ENCODE measurements at places on chromosomes 12 and 14. TPM values are rescaled to one million over a fixed set of nuclear protein-coding genes. Genes with fewer than 3 reads are reported as not detected.

The TPH2 gene
- total RNA-seq, result not detected

The FAM90A1 gene
- 0.18 TPM for total RNA-seq

GRCh38 chr14:96752594-96752993 lies 44.6 kb upstream of the VRK1 start:
- H3K4me3 ChIP-seq, result no peak overlapping the region
- H3K36me3 ChIP-seq, result no peaks in the 10 kb centered on the region

DNA sequence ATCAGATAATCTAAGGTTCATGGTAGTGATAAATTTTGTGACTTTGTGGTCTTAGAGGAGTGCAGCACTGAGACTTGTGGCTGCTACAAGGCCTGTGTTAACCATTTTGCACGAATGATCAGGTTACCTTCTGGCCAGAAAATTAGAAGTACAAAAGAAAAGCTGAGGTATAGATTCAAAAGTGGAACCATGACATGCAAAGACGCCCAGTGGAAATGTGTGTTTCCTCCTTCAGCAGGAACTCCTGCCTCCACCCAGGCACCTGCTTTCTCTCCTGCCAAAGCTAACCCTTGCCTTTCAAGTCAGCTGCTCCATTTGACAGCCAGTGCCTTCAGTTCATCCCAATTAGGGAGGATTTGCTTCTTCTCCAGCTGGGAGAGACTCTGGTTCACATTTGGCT lies 10.1 kb downstream of the PDE6H start:
- no peak overlapping the region for H3K4me3 ChIP-seq
- H3K27me3 ChIP-seq, result no peaks in the 10 kb centered on the region
- no peak overlapping the region for H3K27ac ChIP-seq
- DNase-seq, result no peak
- H3K36me3 ChIP-seq, result no peaks in the 10 kb centered on the region

GRCh38 chr12:55722948-55723347 lies 2.8 kb downstream of the RDH5 start:
- H3K27me3 ChIP-seq, result no peaks in the 10 kb centered on the region
- H3K4me3 ChIP-seq, result no peak overlapping the region
- peaks cover 12% of the 10 kb centered on the region for H3K4me1 ChIP-seq
- no peak for DNase-seq
- no peaks in the 10 kb centered on the region for H3K36me3 ChIP-seq

- no peaks in the 10 kb centered on the region for H3K36me3 ChIP-seq
- H3K4me1 ChIP-seq, result peaks cover 14% of the 10 kb centered on the region
- H3K27ac ChIP-seq, result no peak overlapping the region
Measured at GRCh38 chr12:6377667-6377994, 2.3 kb upstream of the SCNN1A start.

GRCh38 chr12:38911611-38912010 lies 6.2 kb upstream of the CPNE8 start:
- no peak overlapping the region for H3K4me3 ChIP-seq
- no peaks in the 10 kb centered on the region for H3K4me1 ChIP-seq
- DNase-seq, result no peak
- no peaks in the 10 kb centered on the region for H3K27me3 ChIP-seq
- H3K27ac ChIP-seq, result no peak overlapping the region

The B4GALNT3 gene
- total RNA-seq, result 0.72 TPM

DNA sequence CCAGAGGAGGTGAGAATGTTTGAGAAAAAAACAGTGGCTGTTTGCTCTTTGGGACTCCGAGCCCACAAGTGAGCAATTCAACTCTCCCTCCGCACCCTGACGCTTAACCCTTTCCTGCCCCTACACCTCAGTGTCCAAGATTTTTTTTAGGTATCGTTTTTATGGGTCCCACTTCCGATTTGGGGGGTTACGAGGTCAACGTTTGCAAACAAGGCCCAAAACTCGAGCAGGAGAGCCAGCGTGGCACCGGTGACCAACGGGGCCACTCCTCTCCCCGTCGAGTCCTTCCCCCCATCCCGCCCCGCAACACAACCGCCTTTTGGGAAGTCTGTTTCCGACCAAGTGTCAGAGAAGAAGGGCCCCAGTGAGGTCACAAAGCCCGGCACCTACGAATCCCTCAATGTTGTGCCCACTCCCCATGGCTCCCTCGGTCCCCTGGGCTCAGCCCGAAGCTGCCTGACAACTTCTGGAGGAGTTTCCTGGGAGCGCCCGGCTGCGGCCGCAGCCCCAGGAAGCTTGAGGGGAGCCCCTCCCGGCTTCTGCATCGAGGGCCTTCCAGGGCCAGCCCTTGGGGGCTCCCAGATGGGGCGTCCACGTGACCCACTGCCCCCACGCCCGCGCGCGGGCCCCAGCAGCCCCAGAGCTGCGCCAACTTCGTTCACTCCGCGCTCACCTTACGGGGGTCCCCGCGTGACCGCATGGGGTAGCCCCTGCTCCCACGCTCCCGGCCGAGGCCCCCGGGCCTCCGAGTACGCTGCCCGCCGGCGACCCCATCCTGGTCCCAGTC lies 1.2 kb downstream of the CDK2AP1 start:
- no peaks in the 10 kb centered on the region for H3K27me3 ChIP-seq
- peak overlapping the region; percentile 79 for H3K27ac ChIP-seq
- no peaks in the 10 kb centered on the region for H3K36me3 ChIP-seq
- H3K4me3 ChIP-seq, result peak overlapping the region; percentile 69
- H3K4me1 ChIP-seq, result peaks cover 9% of the 10 kb centered on the region

The MEG3 gene
- 396 TPM for total RNA-seq

GRCh38 chr12:128798571-128799341 lies 25.0 kb downstream of the SLC15A4 start:
- H3K4me1 ChIP-seq, result peaks cover 1% of the 10 kb centered on the region
- no peak for DNase-seq
- H3K4me3 ChIP-seq, result no peak overlapping the region
- no peak overlapping the region for H3K27ac ChIP-seq

The MYF6 gene
- total RNA-seq, result not detected

The AKAP6 gene
- 10.0 TPM for total RNA-seq

- no peak for DNase-seq
- no peaks in the 10 kb centered on the region for H3K27me3 ChIP-seq
- no peak overlapping the region for H3K27ac ChIP-seq
- no peak overlapping the region for H3K4me3 ChIP-seq
Measured at GRCh38 chr14:73721101-73721821, 7.1 kb upstream of the PNMA1 start.

DNA sequence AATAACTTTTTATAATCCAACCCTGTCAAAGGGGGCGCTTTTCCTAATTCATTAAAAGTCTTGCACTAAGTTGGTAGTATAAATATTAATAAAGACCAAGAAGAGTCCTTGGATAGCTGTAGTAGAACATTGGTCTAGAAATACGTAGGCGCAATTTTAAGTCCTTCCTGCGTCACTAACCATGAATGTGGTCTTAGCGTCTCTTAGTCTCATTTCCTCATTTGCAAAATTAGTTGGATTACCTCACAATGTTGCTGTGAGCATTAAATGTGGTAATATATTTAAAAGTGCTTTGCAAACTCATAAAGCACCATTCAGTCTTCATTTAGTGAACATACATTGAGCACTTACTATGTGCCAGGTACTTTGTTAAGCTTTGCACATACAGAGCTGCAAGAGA lies 149.7 kb downstream of the AEBP2 start:
- no peaks in the 10 kb centered on the region for H3K27me3 ChIP-seq
- H3K4me1 ChIP-seq, result no peaks in the 10 kb centered on the region
- no peaks in the 10 kb centered on the region for H3K36me3 ChIP-seq
- DNase-seq, result no peak

- peak; percentile 35 for DNase-seq
- H3K4me1 ChIP-seq, result no peaks in the 10 kb centered on the region
- H3K27me3 ChIP-seq, result no peaks in the 10 kb centered on the region
Measured at GRCh38 chr14:34722723-34723545, 8.5 kb upstream of the CFL2 start.

DNA sequence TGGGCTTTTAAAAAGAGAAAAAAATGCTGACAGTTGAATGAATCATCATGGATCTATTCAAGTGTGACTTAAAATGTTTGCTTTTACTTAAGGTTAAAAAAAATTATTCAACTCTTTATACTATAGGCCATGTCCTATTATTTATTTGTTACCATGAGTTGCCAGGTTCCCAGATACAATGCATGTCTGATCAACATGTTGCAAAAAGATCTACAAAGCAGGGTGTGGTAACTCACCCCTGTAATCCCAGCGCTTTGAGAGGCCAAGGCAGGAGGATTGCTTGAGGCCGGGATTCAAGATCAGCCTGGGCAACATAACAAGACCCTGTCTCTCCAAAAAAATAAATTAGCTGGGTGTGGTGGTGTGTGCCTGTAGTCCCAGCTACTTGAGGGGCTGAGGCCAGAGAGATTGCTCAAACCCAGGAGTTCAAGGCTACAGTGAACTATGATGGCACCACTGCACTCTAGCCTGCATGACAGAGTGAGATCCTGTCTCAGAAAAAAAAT lies 460.8 kb downstream of the BCAT1 start:
- no peaks in the 10 kb centered on the region for H3K27me3 ChIP-seq
- H3K27ac ChIP-seq, result no peak overlapping the region
- H3K4me1 ChIP-seq, result peaks cover 2% of the 10 kb centered on the region
- no peaks in the 10 kb centered on the region for H3K36me3 ChIP-seq
- no peak for DNase-seq
- no peak overlapping the region for H3K4me3 ChIP-seq

DNA sequence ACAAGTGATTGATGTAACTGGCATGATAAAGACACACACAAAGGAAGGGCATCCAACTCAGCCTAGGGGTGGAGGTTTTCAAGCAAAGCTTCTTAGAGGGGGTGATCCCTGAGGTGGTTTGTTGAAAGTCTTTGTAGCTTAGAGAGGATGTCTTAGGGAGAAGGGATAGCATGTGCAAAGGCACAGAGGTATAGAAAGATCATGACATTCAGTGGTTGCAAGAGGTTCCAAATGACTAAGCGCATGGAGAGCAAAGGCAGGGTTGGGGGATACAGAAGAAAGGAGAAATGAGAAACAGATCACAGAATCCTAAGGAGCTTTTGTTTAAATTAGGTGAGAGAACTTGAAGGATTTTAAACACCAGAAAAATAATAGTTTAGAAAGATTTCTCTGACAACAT lies 5.2 kb upstream of the CCT2 start:
- H3K4me3 ChIP-seq, result no peak overlapping the region
- no peaks in the 10 kb centered on the region for H3K4me1 ChIP-seq
- DNase-seq, result no peak
- no peaks in the 10 kb centered on the region for H3K27me3 ChIP-seq

GRCh38 chr14:49058511-49058910 lies 527.7 kb downstream of the RPS29 start:
- no peaks in the 10 kb centered on the region for H3K36me3 ChIP-seq
- no peak overlapping the region for H3K27ac ChIP-seq
- no peaks in the 10 kb centered on the region for H3K27me3 ChIP-seq
- H3K4me1 ChIP-seq, result no peaks in the 10 kb centered on the region
- no peak for DNase-seq

The FGF6 gene
- total RNA-seq, result not detected

DNA sequence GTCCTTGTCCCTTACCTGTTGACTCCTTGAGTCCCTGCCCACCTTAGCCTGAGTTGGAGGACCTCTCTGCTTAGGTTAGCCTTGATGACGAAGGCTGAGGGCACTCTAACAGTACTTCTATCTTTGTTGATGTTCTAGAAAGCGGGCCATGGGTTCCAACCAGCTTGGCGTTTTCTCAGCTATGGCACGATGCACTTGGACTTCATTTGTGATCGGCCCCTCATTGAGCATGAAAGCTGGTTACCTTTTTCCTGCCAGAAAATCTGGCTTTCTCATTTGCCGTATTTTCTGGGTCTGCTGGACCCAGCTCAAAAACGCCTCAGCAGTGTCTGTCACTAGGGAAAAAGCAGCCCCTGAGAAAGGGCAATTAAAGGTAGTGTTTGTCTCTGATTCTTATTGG lies 290.8 kb downstream of the EMP1 start:
- no peak overlapping the region for H3K4me3 ChIP-seq
- no peaks in the 10 kb centered on the region for H3K36me3 ChIP-seq

DNA sequence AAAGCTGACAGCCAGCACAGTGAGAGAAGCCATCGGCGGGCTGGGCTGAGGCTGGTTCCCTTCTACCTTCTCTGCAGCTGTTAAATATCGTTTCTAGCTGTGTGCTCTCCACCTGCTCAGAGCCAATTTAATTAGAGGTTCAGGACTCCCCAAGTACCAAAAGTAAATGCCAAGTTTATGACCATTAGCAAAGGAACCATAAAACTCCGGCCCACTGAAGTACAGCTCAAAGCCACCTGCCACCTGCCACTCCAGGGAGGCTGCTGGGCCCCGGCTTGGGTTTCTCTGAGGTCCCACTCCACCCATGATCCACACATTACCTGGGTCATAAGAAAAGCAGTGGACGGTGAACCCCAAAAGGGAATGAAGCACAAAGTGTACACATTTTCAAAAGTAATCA lies 272.8 kb downstream of the KSR2 start:
- H3K27me3 ChIP-seq, result no peaks in the 10 kb centered on the region
- H3K27ac ChIP-seq, result no peak overlapping the region
- H3K36me3 ChIP-seq, result no peaks in the 10 kb centered on the region

The IL26 gene
- total RNA-seq, result not detected

The CDCA3 gene
- 1.0 TPM for total RNA-seq

DNA sequence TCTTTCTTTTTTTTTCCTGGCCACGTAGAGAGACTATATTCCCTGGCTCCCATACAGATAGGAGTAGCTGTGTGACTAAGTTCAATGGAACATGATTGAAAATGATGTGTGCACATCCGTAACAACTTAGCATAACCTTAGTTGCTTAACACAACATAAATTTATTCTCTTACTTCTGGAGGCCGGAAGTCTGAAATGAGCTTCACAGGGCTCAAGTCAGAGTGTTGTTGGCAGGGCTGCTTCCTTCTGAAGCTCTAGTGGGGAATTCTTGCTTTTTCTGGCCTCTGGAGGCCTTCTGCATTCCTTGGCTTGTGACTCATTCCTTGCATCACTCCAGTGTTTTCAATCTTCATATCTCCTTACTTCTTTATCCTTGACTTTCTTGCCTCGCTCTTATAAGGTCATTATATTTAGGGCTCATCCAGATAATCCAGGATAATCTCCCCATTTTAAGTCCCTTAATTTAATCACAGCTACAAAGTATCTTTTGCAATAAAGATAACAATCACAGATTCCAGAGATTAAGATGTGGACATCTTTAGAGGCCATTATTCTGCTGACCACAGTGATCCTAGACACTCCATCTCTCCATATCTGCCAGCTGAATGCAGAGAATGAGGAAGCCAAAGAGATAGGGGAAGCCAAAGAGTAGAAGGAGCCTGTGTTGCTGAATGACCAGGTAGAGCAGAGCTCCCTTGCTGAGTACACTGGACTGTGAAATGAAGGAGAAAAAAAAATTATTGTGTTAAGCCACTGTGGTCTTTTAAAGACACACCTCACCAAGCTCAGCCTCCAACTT lies 21.0 kb upstream of the SNX6 start:
- no peak overlapping the region for H3K27ac ChIP-seq
- H3K4me1 ChIP-seq, result no peaks in the 10 kb centered on the region
- H3K27me3 ChIP-seq, result no peaks in the 10 kb centered on the region
- peak; percentile 22 for DNase-seq

- H3K36me3 ChIP-seq, result no peaks in the 10 kb centered on the region
- no peaks in the 10 kb centered on the region for H3K27me3 ChIP-seq
- no peak overlapping the region for H3K27ac ChIP-seq
- no peak overlapping the region for H3K4me3 ChIP-seq
- DNase-seq, result no peak
Measured at GRCh38 chr12:125424909-125425308, 359.7 kb downstream of the AACS start.

The KRT77 gene
- not detected for total RNA-seq

- no peaks in the 10 kb centered on the region for H3K36me3 ChIP-seq
- DNase-seq, result no peak
- no peak overlapping the region for H3K4me3 ChIP-seq
- H3K27me3 ChIP-seq, result no peaks in the 10 kb centered on the region
- H3K4me1 ChIP-seq, result no peaks in the 10 kb centered on the region
Measured at GRCh38 chr12:33529031-33529430, 89.4 kb upstream of the SYT10 start.

- no peaks in the 10 kb centered on the region for H3K27me3 ChIP-seq
- H3K4me1 ChIP-seq, result peaks cover 5% of the 10 kb centered on the region
- peak overlapping the region; percentile 86 for H3K27ac ChIP-seq
- H3K4me3 ChIP-seq, result peak overlapping the region; percentile 91
- no peaks in the 10 kb centered on the region for H3K36me3 ChIP-seq
- no peak for DNase-seq
Measured at GRCh38 chr14:21436567-21437062, 19.3 kb downstream of the CHD8 start.
